ENCODE measurements at places on chromosomes 11 and 22.

- no peak for DNase-seq
These were observed 501.1 kb downstream of the BRD1 start for GRCh38 chr22:49326558-49326957.

DNA sequence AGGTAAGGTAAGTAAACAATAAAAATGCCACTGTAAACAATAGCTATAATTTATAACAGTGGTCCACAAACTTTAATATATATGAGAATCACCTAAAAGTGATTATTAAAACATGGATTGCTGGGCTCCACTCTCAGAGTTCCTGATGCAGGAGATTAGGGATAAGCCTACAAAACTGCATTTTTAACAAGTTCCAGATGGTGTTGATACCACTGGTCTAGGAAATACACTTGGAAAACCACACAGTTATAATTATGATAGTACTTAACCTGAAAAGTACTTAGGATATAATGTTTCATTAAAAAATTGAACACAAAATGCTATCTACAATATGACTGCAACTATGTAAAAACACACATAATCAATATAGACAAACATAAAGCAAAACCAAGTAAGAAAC, 20.4 kb downstream of the FCHSD2 start:
- no peak for DNase-seq

DNA sequence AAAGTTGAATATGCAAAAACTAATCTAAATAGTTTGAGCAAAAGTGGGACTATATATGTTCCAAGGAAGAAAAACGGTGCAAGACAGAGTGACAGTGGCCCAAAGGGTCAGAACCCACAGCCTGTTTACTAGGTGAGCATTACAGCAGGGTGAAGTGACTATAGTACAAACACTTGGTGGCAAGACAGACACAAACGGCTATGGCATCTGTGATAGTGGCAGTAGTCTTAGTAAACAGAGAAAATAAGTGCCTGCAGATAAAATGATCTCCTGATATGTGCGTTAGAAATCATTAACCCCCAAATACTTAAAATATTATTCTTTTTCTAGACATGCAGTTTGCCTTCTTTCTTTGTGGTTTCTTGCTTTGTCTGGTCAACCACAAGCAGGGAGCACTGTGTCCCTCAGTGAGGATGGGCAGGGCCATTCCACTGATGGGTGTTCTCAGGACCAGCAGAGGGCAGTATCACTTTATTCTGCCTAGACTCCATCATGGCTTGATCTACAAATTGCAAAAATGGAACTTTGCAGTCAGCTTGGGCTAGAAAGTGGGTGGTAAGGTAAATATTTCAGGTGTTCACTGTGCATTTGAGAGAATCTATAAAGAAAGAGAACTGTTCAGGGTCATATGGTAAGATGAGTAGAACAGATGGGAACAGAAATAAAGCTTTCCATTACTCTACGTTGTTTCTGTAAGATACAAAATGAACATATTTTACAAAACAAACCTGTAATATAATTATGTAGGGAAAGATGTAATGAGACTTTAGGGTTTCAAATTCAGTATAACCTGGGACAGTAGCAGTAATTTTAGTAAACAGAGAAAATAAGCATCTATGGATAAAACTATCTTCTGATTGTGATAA, 198.2 kb downstream of the SWAP70 start:
- DNase-seq: peak; percentile 82

GRCh38 chr11:76781046-76781801, 1.9 kb upstream of the TSKU start:
- DNase-seq: no peak

GRCh38 chr11:10730151-10730550, 20.9 kb upstream of the CTR9 start:
- DNase-seq: no peak

DNA sequence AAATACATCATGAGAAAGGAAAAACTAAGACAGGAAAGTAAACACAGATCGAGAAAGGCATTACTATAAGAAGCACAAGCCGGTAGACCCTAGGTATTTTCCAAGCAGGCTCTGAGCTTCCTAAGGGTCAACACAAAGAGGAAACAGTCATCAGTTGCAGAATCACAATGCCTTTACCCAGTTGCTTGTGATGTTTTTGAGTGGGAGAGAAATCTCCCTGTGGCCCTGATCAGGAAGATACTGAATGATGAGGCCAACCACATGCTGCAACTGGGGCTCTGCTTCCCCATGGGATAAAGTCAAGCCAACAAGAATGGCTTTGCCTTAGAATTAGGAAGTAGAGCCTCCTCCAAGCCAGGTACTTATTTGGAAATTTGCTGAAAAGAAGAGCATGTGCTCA, 132.6 kb downstream of the MICAL2 start:
- DNase-seq: no peak

- DNase-seq: no peak
These were observed 67.4 kb upstream of the CLDN5 start for GRCh38 chr22:19591568-19591967.

GRCh38 chr22:43226377-43227238, 39.7 kb upstream of the TTLL12 start:
- DNase-seq: peak; percentile 9

DNA sequence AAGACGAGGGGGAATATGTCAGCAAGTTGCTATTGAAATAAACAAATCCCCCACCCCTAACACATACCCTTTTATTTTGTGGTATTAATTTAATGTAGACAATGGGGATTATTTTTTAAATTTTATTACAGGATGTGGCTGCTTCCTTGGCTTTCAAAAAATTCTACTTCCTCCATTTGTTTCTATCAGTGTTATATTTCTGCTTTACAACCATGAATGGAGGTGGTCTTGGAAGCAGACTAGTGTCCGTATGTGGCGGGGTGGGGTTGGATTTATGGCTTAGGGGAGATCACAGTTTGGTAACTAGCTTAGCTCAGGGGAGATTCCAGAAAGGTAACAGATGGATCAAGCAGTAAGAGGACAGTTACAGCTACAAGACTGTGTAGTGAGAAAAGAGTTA, 39.3 kb upstream of the PICALM start:
- no peak for DNase-seq

DNA sequence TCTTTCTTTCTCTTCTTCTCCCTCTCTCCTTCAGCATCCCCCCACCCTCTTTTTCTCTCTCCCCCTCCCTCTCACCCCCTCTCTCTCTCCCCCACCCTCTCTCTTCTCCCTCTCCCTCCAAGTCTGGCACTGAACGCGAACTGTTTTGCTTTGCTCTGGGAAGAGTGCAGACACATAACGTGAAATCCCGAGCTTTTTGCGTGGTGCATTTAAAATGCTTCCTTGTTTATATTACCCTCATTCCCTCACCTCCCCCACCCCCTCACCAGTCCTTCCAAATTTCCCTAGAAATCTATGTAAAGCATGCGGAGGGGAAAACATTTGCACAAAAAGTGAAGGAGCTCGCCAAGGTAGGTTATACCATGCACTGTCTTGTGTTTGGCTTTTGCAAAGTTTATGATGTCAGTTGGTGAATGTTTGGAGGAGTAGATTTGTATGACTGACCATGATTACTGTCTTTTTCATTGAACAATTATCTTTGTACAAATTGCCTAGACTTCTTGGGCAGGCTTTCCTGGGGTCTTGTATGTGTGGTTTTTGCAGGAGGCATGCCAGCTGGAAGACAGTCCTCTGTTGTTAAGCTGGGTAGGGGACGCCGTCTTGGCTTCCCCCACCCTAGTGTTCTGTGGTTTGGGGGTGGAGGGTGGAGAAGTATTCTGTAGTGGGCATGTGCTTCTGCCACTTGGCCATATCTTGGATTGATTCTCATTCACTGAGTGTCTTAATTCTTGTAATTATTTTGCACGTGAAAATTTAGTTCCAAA, 123.7 kb upstream of the HSD17B12 start:
- no peak for DNase-seq

GRCh38 chr11:2803186-2804091, 82.1 kb downstream of the CDKN1C start:
- DNase-seq: no peak

- DNase-seq: peak; percentile 49
These were observed 104.6 kb downstream of the SIK3 start for GRCh38 chr11:116993599-116993998.

- DNase-seq: no peak
These were observed 26.0 kb downstream of the SERPINH1 start for GRCh38 chr11:75588051-75588481.

GRCh38 chr11:115188898-115189278, 315.3 kb downstream of the CADM1 start:
- no peak for DNase-seq

GRCh38 chr22:44254811-44255210, 57.9 kb downstream of the SHISAL1 start:
- DNase-seq: no peak

DNA sequence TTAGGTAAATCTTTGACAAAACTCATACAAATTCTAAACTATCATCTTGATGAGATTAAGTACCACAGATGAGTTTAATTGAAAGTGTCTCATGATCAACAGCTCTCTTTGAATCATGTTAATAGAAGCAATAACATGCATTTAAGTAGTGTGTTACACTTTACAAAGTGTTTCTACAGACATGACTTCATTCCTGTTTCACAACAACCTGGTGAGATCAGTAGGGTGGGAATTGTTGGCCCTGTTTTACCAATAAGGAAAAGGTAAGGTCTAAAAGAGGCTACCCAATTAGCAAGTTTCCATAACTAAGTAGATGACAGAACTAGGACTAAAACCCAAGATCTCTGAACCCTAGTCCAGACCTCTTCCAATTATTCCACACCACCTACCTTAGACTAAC, 12.7 kb upstream of the PRSS23 start:
- DNase-seq: no peak

GRCh38 chr22:28051787-28052356, 132.8 kb upstream of the PITPNB start:
- DNase-seq: peak; percentile 59

DNA sequence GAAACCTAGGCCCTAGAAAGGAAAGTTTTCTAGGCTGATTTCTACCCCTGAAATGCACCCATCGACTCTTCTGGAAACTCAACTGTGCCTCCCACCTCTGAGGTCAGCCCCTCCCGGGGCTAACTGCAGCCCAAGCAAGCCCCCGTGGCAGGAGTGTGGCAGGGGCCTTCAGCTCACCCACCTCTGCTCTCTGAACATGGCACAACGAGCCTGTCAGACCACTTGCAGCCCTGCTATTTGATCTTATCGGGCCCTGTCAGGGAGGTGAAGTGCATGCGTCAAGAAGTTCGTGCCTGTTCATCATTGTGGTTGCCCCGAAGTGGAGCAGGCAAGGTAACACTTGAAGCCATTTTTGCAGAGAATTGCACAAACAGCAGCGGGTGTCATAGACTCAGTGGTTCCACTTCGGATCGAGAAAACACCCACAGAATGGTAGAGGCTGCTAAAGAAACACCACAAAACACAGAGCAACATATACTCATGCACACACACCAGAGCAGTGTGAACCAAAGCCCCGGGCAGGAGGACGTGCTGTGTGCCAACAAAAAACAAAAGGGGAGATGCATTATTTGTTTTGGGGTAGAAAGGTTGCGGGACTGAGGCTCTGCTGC, 262.7 kb downstream of the ETS1 start:
- no peak for DNase-seq

DNA sequence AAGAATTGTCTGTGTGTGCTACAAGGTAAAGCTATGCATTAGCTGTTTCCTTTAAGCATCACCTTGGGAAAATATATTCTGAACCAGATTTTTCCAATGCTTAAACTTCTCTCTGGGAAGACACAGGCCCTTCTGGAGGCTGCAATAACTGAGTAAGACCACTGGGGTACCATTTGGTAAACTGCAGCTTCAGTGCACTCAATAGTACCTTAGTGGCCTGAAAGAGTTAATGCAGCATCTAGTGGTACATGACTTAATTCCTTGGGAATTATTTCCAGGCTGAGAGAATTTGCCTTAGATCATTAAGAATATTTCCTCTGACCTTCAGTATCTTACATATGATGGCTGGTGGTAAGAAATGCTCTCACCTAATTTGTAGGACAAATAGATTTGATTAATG, 727.4 kb downstream of the DLG2 start:
- peak; percentile 30 for DNase-seq

DNA sequence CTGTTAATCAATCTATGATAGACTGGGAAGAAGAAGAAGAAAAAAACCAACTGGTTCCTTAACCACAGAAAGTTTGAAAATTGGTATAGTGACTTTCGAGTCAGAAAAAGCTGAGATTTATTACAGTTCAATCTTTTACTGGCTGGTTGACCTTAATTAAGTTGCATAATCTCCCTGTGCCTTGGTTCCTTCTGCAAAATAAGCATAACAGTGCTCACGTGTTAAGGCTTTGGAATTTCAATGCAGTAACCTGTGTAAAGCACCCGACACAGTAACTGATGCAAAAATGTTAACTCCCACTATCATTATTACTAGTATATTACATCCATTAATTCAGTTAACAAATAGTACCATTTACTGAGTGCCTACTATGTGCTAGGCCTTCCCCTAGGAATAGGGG, 22.6 kb upstream of the E2F8 start:
- no peak for DNase-seq

GRCh38 chr11:69443968-69444364, 37.5 kb upstream of the LINC01488 start:
- peak; percentile 41 for DNase-seq

DNA sequence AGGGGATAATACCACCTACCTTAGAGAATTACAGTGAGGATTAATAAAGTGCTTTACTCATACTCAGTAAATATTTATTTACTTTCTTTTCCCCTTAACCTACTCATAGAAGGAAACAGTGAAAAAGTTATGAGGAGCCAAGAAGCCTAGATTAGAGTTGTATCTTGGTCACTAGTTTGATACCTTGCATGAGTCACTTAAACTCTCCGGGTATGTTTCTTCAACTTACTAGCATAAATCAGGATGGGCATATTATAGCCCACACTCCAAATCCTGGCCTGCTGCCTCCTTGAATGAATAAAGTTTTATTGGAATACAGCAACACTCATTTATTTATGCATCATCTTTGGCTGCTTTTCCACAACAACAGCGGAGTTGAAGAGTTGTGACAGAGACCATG, 8.2 kb downstream of the FBXO3 start:
- no peak for DNase-seq

DNA sequence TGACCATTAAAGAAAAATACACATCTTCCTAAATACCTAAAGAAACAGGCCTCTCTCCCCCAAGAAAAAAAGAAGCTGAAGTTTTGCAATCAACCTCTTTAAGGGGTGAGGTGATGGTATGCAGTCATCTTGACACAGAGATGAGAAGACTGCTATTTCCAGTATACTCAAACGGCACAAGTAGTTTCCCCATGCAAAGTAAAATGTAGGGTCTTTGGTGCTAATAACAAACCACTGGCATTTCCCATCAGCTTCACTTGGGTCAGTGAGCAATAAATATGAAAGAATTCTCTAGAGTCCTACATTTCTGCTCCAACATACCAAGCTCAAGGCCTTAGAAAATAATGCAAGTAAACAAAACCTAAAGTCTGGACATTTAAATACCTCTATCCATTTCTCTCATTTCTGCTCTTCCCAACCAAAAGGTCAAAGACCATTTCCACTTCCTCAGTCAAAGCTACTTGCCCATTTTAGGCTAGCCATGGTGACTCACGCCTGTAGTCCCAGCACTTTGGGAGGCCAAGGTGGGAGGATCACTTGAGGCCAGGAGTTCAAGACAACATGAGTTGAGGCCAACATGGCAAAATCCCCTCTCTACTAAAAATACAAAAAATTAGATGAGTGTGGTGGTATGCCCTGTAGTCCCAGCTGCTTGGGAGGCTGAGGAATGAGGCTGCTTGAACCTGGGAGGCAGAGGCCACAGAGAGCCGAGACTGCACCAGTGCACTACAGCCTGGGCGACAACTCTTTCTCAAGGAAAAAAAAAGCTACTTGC, 39.5 kb upstream of the CHRNA10 start:
- no peak for DNase-seq

GRCh38 chr11:87425943-87426342, 388.2 kb downstream of the TMEM135 start:
- no peak for DNase-seq

All from brain microvascular endothelial cell (primary cell).